ENCODE measurements at places on chromosomes 4 and X. TPM values are rescaled to one million over a fixed set of nuclear protein-coding genes. Genes with fewer than 3 reads are reported as not detected.

DNA sequence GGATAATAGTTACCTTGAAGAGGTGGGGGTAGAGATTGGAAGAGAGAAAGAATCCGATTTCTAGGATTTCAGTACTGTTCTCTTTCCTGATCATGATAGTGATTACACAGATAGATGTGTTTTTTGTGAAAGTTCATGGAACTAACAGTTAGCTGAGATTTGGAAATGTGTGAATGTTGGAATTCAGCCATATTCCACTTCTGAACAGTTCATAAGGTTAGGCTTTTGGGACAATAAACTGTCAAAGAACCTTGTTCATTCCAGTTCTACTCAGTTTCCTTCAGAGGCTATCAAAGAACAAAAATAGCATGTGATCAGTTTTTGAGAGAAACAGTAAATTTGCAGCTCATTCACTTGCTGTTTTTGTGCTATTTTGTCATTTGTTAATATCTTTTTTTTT lies 43.6 kb downstream of the RUFY3 start:
- no peaks in the 10 kb centered on the region for H3K36me3 ChIP-seq
- DNase-seq: no peak
- no peaks in the 10 kb centered on the region for H3K27me3 ChIP-seq
- no peak overlapping the region for H3K27ac ChIP-seq
- H3K4me3 ChIP-seq: no peak overlapping the region
- H3K4me1 ChIP-seq: no peaks in the 10 kb centered on the region

DNA sequence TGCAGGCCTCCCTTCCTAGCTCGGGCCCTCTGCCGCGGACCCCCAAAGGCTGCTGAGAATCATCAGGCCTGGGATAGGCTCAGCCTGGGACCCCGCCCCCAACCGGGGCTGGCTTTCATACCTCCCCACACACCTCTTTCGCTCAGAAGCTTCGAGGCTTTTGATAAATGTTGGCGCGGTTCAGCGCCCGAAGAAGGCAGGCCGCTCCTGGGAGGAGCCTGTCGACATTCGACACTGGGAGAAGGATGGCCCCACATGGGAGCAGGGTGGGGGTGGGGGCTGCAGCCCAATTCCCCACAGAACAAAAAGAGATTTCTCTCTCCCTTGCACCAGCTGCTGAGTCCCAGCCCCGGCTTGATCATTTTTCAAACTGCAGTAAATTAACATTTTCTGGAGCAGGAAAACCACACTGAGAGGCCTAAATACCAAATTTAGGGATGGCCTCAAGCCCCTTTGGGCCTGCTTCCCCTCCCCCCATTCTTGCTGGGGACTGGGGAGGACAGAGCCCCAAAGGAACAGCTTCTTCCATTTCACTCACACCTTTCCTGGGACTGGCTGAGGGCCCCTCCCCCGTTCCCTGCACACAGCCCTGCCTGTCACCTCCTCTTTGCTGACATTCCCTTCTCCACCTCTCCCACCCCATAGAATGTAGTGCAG lies 112.9 kb upstream of the PJA1 start:
- no peak for DNase-seq
- H3K4me3 ChIP-seq: no peak overlapping the region
- H3K27ac ChIP-seq: no peak overlapping the region
- H3K4me1 ChIP-seq: no peaks in the 10 kb centered on the region
- H3K36me3 ChIP-seq: no peaks in the 10 kb centered on the region

DNA sequence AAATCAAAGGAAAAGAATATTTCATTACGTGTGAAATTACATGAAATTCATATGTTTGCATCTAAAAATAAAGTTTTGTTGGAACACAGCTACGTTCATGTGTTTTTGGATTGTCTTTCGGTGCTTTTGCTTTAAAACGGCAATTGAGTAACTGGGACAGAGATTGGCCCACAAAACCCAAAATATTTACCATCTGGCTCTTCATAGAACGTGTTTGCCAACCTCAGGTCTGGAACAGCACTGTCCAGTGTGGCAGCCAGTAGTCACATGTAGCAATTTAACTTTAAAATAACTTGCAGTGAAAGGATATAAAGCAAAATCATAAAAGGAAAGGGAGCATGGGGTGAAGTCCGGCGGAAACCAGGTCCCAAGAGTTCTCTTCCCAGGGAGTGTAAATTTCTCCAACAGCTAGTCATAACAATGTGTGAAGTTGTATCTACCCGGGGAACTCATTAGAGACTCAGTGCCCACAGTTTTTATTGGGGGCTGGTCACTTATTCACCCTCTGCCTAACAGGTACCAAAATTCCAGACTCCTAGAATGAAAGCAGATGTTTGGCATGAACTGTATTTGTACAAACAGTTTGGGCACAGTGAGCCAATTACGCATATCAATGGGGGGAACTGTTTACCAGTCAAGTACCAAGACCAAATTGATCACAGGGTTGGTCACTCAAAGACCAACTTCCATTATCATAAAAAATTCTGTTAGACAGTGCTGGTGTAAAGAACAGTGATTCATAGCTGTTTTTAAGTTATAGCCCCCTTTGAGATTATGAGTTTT lies 10.3 kb downstream of the OCIAD1 start:
- H3K4me1 ChIP-seq: no peaks in the 10 kb centered on the region
- no peak overlapping the region for H3K27ac ChIP-seq
- H3K27me3 ChIP-seq: no peaks in the 10 kb centered on the region
- no peak overlapping the region for H3K4me3 ChIP-seq

GRCh38 chr4:3267576-3268394 lies 18.8 kb downstream of the MSANTD1 start:
- no peaks in the 10 kb centered on the region for H3K4me1 ChIP-seq
- no peaks in the 10 kb centered on the region for H3K36me3 ChIP-seq
- DNase-seq: no peak
- no peaks in the 10 kb centered on the region for H3K27me3 ChIP-seq
- H3K4me3 ChIP-seq: no peak overlapping the region

DNA sequence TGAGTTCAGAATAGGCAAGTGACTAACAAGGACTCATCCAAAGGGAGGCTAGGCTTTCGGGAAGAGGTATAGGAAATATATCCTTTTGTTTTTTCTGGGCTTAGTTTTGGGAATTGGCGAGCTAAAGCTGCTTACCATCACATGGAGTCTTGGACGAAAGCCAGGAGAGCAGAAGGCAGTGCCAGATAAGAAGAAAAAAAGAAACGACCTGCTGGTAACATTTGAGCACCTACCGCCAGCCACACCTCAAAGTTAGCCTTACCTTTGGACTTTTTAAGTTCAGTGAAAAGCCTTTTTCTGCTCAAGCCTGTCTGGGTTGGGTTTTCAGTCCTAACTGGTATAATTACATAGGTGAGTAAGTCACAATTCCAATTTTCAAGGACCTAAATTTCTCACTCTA lies 85.1 kb upstream of the LCORL start:
- no peak overlapping the region for H3K4me3 ChIP-seq
- H3K4me1 ChIP-seq: no peaks in the 10 kb centered on the region
- no peak overlapping the region for H3K27ac ChIP-seq
- DNase-seq: no peak
- H3K27me3 ChIP-seq: no peaks in the 10 kb centered on the region
- no peaks in the 10 kb centered on the region for H3K36me3 ChIP-seq

- H3K27ac ChIP-seq: peak overlapping the region; percentile 56
- H3K4me1 ChIP-seq: no peaks in the 10 kb centered on the region
- H3K36me3 ChIP-seq: no peaks in the 10 kb centered on the region
Observed at GRCh38 chrX:115968436-115969252, 201.9 kb upstream of the AGTR2 start.

DNA sequence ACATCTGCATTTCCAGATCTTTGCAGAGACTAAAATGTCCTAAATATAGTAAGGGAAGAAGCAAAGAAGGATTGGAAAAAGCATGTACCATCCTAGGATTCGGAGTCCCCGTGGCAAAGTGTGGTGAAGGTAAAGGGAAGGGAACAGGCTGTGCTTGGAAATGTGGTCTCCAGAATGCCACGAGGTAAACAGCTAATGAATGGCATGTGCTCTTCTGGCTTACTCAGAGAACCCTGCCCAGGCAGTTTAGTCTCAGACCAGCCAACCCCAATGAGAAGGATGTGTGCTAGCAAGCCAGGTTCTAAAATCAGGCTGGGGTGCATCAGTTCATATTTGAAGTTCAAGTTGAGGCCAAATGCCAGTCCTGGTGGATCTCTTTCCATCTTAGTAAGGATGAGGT lies 113.1 kb downstream of the RS1 start:
- DNase-seq: no peak
- H3K4me3 ChIP-seq: no peak overlapping the region
- no peaks in the 10 kb centered on the region for H3K27me3 ChIP-seq
- H3K36me3 ChIP-seq: no peaks in the 10 kb centered on the region
- H3K27ac ChIP-seq: no peak overlapping the region
- no peaks in the 10 kb centered on the region for H3K4me1 ChIP-seq

- H3K36me3 ChIP-seq: no peaks in the 10 kb centered on the region
- H3K27ac ChIP-seq: no peak overlapping the region
- H3K4me1 ChIP-seq: no peaks in the 10 kb centered on the region
- no peak overlapping the region for H3K4me3 ChIP-seq
- DNase-seq: no peak
Observed at GRCh38 chr4:148874331-148874730, 432.1 kb upstream of the NR3C2 start.

GRCh38 chrX:10001496-10001895 lies 34.3 kb downstream of the CLDN34 start:
- H3K27ac ChIP-seq: no peak overlapping the region
- no peaks in the 10 kb centered on the region for H3K4me1 ChIP-seq
- DNase-seq: no peak
- no peak overlapping the region for H3K4me3 ChIP-seq
- H3K36me3 ChIP-seq: no peaks in the 10 kb centered on the region

DNA sequence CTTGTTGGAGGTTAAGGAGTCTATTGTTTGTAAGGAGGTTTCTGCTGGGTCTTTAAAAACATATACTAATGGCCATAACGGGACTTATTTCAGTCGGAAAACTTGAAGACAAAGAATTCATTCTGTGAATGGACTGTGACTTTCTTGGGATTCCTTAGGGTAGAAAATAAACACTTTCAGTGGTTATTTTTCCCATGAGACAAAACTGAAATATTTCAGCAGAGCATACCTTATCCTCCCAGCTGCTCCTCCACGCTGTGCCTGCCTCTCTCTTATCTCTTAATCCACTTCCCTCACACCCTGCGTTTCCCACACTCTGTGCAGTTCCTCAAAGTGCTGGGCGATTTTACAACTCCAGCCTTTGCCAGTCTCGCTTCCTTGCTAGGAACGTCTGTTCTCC lies 47.1 kb upstream of the SORBS2 start:
- no peak overlapping the region for H3K4me3 ChIP-seq
- no peaks in the 10 kb centered on the region for H3K27me3 ChIP-seq
- no peak for DNase-seq
- H3K36me3 ChIP-seq: no peaks in the 10 kb centered on the region

GPR119 gene
- not detected for total RNA-seq

SERPINA7 gene
- total RNA-seq: not detected

LIMCH1 gene
- 49.5 TPM for total RNA-seq

AADAT gene
- total RNA-seq: 14.4 TPM
